ENCODE measurements at places on chromosomes 12 and 14.

DNA sequence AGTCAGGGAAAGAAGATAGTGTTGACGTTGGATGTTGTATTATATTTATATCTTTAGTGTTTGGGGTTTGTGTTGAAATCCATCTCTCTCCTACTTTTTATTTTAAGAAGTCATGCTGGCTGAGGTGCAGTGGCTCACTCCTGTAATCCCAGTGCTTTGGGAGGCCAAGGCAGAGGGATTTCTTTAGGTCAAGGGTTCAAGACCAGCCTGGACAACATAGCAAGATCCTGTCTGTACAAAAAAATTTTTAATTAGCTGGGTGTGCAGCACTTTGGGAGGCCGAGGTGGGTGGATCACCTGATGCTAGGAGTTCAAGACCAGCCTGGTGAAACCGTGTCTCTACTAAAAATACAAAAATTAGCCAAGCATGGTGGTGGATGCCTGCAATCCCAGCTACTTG, 23.9 kb downstream of the A2ML1 start:
- no peak for DNase-seq

DNA sequence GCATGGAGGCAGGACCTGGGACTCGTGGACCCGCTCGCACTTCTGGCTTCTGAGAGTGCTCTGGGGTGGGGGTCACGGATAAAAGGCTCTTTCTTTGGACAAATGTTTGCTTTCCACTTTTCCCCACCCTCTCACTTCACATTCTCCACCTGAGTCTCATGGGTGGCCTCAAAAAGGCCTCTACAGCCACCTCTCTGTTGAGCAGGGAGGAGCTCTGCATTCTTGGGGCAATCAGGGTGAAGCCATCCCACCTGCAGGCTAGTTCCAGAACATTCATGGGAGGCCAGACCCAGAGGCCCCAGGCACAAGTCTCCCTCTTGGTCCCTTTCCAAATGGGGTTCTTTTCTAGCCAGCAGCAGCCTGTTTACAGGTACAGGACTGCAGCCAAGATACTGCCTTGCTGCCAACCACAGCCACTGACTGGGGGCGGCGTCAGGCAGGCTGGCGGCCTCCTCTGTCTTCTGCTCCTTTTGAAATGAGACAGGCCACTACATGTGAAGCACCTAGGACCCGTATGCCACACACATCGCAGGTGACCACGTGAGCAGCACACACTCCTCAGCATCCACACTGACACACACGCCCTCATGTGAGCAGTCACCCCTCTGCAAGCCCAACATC, 18.2 kb upstream of the CEBPE start:
- DNase-seq = no peak

DNA sequence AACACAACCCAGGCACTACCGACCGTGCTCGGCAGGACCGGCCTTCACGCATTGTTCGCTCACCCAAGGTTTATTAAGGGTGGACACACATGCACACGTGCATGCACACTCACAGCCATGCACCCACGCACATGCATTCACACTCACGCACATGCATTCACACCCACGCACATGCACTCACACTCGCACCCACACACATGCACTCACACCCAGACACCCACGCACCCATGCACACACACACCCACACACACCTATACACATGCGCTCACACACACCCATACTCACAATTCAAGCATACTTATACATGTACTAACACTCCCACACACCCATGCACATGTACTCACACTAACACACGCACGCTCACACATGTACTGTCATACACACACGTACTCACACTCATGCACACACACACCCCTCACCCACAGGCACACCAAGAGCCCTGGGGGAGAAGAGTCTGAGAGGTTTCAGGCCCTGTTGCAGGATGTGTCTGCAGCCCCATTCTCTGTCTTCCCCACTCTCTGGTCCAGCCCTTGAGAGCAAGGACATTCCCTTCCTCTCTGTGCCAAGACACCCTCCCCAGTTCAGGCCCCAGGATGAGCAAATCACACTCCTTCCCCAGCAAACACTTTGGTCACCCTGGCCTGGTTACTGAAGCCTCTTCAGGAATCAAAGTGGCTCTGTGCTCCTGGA, 49.4 kb upstream of the BCL11B start:
- no peak for DNase-seq

DNA sequence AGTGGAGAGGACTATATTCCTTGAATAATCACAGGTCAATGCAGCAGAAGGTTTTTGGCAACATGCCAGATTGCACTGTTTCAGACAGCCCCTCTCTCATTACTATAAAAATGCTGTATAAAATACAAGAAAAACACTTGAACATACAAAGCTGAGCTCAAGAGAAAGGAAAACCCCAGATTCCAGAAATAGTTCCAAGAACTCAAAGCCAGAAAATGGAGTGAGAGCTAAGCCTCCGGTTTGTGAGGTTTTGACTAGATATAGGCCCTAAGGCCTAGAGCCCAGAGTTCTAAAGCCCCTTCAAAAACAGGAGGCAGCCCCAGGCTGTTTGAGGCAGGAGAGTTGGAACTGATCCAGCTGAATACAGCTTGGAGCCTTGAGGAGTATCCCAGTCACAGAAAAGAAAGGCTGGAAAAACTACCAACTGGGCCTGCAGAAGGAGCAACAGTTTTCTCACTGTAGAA, 29.4 kb upstream of the ACTN1 start:
- DNase-seq = no peak

GRCh38 chr14:85579942-85580341, 50.0 kb downstream of the FLRT2 start:
- DNase-seq = no peak

GRCh38 chr12:103441437-103442181, 54.2 kb downstream of the C12orf42 start:
- DNase-seq = no peak

DNA sequence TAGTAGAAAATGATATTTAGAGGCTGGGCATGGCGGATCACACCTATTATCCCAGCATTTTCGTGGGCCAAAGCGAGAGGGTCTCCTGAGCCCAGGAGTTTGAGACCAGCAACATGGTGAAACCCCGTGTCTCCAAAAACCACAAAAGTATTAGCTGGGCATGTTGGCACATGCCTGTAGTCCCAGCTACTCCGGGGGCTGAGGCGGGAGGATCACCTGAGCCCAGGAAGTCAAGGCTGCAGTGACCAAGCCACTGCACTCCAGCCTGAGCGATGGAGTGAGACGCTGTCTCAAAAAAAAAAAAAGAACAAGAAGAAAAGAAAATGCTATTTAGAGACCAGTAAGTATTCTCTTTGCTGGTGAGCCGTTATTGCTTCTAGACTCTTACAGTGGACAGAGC, 79.2 kb upstream of the MDM1 start:
- peak; percentile 13 for DNase-seq

Data from WERI-Rb-1 (cell line).